ENCODE measurements at places on chromosomes 1 and 21.
A peak's percentile ranks its signal among the peaks of the same experiment; 100 is the strongest.

GRCh38 chr1:44701141-44701573, 26.6 kb downstream of the ARMH1 start:
- peak; percentile 59 for DNase-seq

GRCh38 chr1:106568201-106568974, 488.1 kb upstream of the PRMT6 start:
- DNase-seq: no peak

DNA sequence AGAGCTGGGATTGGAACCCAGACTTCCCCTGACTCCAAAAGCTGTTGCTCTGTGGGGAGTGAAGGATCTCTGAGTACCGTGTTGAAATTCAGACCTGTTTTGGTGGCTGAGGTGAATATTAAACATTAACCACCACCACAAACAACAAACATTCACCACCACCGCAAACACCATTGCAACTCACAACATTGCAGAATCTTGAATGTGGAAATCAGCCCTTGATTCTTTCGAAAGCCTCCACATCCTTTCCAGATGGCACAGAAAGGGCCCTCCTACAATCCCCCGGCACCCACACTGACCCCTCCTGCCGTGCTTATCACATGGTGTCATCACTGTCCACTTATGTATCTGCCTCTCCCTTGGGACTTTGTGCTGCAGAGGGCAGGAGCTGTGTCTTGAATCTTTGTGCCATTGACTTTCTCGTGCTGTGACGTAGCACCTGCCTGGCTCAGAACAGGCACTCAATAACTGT, 1.4 kb downstream of the CDA start:
- no peak for DNase-seq

DNA sequence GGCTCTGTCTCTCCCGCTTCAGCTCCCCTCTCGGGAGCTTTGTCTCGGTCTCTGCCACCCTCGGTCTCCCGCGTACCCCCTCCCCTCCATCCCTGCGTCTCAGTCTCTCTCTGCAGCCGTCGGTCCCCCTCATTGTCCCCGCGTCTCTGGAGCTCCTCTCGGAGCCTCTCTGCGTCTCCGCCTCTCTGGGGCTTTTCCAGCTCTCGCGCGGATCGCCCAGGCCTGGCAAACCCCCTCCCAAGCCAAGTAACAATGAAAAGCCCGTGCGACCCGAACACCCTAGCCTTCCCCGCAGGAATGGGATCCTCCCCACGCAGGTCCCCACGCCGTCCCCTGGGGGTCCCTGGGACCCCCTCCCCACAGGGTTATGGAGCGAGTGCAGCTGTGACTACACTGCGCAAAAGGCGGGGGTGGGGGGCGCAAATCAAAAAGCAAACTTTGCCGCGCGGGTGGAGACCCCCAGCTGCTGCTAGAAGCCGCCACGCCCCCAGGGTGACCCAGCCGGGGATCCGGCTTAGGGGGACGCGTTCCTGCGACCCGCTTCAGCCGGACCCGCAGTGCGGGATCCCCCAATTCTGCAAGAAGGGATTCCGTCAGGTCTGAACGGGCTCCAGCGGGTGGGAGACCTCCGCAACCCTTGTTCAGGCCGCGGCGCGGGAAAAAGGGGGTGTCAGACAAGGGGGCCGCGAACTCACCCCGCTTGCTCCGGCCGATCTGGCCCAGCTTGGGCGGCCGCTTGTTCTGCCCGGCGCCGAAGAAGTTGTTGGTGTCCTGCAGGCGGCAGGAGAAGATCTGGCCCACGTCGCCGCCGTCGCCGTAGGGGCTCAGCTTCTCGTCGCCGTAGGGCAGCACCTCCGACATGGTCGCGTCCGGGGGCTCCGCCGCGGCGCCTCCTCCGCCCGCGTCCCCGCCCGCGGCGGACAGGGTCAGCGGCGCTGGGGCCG, 1.2 kb downstream of the CAMK2N1 start:
- DNase-seq: no peak

GRCh38 chr1:199834711-199835110, 192.8 kb upstream of the NR5A2 start:
- no peak for DNase-seq

DNA sequence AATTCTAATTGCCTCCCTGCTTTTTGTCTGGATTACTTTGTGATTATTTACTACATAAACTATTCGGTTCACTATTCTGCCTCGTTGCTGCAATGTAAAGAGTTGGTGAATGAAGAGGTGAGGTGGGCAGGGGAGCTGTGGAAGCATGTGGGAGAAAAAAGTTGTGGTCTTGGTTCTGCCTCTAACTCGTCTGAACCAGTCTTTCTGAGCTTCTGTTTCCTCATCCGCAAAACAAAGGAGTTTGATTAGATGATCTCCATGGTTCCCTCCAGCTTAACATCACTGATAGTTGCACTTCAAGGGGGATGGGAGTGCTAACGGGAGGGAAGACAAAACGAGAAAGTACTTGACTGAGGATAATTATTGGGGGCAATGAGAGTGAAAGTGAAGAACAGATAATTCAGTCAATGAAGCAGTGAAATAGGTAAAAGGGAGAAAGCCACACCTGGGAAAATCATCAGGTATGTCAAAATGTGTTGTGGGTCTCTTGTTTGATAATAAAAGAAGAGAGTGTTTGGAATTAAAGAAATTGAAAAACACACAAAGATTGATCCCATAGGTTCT, 26.2 kb upstream of the UHMK1 start:
- no peak for DNase-seq

All from DMS79 (cell line).